ENCODE measurements at places on chromosomes 2 and 18. TPM values are rescaled to one million over a fixed set of nuclear protein-coding genes. Genes with fewer than 3 reads are reported as not detected.
A peak's percentile ranks its signal among the peaks of the same experiment; 100 is the strongest.

- no peak for DNase-seq
These were observed 41.9 kb downstream of the TMEM247 start for GRCh38 chr2:46521215-46521683.

- no peak for DNase-seq
These were observed 173.2 kb downstream of the SOCS6 start for GRCh38 chr18:70462078-70462439.

GRCh38 chr2:207319316-207319715 lies 153.6 kb upstream of the KLF7 start:
- DNase-seq: no peak

DNA sequence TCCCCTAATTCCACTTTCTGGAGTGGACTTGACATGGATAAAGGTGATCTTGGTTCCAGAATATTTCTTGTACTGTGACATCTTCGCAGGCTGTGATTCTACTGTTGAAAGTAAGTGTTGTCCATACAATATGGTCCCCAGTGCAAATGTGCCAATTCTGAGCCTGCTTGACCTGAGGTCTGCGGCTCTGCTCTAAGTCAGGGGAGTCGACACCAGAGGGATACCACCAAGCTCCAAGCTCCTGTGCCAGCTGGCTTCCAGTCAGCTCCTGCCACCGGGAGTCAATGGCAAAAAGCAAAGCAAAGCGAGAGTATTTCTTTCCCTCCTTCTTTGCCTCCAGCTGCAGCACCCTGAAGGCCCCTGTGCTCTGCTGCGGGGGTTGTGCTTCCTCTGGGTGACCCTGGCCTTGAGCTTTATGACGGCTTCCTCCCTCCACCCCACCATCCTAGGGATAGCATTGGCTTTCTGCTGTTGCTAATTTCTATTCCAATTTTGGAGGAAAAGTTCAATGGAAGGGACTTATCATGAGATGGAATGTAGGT lies 50.4 kb downstream of the SLC35F5 start:
- DNase-seq: no peak

DNA sequence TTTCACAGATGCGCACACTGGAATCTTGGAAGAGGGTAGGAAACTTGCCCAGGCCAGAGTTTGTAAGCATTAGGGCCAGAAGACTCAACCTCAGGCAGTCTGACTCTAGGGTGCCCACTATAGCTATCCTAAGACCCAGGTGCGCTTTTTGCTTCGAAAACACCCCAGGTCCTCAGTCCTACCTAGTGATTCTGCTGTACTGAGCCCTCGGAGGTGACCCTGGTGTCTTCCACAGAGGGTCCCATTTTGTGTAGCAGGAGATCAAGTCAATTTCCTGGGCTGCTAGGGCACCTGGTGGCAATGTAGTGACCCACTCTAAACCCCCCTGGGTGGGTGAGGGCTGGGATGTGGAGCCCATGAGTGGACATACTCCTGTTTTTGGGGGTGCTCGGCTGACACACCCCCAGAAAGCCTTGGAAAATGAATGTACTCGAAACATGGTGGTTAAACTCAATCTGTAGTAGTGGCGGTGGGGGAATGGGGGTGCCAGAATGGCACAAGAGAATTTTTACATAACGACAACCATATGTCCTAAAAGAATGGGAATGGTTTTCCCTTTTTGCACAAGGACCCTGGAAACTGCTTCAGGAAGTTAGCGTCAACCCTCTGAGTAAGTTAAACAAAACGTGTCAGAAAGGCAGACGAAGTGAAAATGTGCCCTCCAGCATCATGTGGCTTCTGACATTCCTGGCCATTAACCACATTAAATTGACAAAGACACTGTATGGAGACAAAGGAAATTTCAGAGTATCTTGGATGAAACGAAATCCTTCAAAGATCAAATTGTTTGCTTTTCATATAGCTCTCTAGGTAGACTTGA lies 218.0 kb upstream of the COPS8 start:
- DNase-seq: no peak

The GAD1 gene
- polyA plus RNA-seq: not detected

The LYPD6B gene
- polyA plus RNA-seq: 0.21 TPM

- DNase-seq: no peak
These were observed 40.9 kb downstream of the CD226 start for GRCh38 chr18:69906765-69907164.

The TNFRSF11A gene
- not detected for polyA plus RNA-seq

The RHOB gene
- polyA plus RNA-seq: 47.7 TPM

The MSH2 gene
- polyA plus RNA-seq: 12.6 TPM

DNA sequence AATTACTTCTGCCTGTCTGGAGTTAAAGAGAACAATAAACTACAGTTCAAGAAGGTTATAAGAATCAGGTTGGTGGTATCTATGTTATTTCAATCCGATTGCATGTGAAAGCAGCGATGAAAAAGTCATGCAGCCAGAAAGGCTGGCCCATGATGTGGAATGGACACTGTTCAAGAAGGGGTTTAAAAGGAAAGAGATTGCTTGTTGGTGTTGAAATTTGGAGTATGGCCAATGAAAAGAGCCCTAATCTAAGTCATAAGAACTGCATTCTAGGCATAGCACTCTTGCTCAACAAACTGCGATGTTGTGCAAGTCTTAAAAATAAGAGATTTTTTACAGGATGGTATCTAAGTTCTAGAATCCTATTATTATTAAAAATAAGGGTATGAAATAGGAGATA lies 61.3 kb downstream of the EFEMP1 start:
- DNase-seq: peak; percentile 95

The PPP4R3B gene
- polyA plus RNA-seq: 38.3 TPM

The DLGAP1 gene
- polyA plus RNA-seq: 0.09 TPM

The SAG gene
- not detected for polyA plus RNA-seq

The SLC4A5 gene
- polyA plus RNA-seq: 0.25 TPM

- no peak for DNase-seq
These were observed 111.3 kb upstream of the CREB1 start for GRCh38 chr2:207418419-207418818.

- DNase-seq: no peak
These were observed 278.7 kb upstream of the KLHL29 start for GRCh38 chr2:23106242-23106785.
